Central memory CD4-positive, alpha-beta T cell (primary cell): ENCODE measurements at places on chromosomes 4 and X.
A peak's percentile ranks its signal among the peaks of the same experiment; 100 is the strongest.

DNA sequence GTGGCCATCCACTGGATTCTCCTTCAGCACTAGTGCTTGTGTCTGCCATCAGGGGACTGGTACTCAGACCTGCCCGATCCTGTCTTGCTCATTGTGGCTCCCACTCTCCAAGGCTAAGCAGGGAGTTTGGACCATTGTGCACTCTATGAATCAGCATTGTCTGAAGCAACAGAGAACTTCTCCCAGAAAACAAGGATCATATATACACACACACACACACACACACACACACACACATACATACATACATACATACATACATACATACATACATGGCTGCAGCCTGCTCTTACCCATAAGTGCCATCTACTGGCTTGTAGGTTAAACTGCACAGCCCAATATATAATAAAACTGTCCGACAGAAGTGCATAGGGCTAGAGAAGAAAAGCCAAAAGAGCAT lies 345.3 kb upstream of the LCORL start:
- DNase-seq: peak; percentile 0

DNA sequence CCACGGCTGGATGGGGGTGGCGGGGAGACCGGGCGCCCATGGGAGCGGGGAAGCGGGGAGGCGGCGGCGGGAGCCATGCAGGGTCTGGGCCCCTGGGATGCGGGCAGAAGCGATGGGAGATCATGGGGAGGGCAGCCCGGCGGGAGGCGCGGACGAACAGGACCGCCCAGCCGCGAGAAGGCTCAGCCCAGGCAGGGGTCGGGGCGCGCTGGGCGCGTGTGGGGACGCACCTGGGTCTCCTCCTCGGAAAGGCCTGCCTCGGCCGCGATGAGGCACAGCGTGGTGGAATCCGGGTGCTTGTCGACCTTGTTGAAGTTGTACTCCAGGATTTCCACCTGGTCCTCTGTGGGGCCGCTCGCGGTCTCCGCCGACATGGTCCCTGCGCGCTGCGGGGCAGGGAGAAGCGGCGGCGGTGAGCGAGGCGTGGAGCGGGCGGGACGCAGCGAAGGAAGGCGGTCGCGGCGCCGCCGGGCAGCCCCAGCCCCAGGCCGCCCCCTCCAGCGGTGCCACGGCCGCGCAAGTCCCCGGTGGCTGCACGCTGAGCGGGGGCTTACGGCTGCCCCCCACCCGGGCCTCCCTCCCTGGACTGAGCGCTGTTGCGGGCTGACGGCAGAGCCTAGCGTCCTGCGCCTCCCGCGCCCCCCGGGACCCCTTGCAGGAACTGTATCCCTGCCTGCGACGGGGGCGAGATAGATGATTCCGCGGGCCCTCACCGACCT lies 25.3 kb downstream of the HOPX start:
- DNase-seq: no peak

- no peak for DNase-seq
These were observed 123.6 kb downstream of the SHROOM3 start for GRCh38 chr4:76558396-76559235.

- no peak for DNase-seq
These were observed 32.0 kb upstream of the RPS3A start for GRCh38 chr4:151067316-151067970.

GRCh38 chr4:182752158-182752910 lies 164.9 kb downstream of the DCTD start:
- DNase-seq: no peak

- no peak for DNase-seq
These were observed 2.4 kb upstream of the PLAC1 start for GRCh38 chrX:134660627-134661026.

DNA sequence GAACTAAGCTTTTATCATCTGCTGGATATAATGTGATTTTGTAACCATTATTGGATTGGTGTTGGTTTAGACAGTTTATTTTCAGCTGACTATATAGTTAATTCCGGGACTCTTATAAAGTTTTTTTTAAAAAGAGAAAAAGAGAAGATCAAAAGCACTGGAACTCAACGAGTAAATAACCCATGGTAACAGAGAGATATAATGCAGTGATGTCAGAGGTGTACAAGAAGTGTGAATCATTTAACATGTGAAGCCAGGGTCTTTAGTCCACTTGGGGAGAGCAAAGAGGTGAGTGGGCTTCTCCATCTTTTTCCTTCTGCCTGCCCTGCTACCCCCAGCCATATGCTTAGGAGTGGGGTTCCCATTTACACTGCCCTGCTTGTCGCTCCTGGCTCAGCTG lies 3.2 kb downstream of the TMEM165 start:
- DNase-seq: no peak

- DNase-seq: no peak
These were observed 90.4 kb downstream of the EIF4E start for GRCh38 chr4:98838531-98838930.

GRCh38 chr4:127957105-127957504 lies 7.9 kb downstream of the MFSD8 start:
- no peak for DNase-seq

- no peak for DNase-seq
These were observed 109.7 kb upstream of the PNPLA4 start for GRCh38 chrX:8036914-8037313.

- no peak for DNase-seq
These were observed 73.2 kb downstream of the CBLL2 start for GRCh38 chrX:22345884-22346283.

GRCh38 chr4:129264008-129264657 lies 168.2 kb downstream of the C4orf33 start:
- no peak for DNase-seq

DNA sequence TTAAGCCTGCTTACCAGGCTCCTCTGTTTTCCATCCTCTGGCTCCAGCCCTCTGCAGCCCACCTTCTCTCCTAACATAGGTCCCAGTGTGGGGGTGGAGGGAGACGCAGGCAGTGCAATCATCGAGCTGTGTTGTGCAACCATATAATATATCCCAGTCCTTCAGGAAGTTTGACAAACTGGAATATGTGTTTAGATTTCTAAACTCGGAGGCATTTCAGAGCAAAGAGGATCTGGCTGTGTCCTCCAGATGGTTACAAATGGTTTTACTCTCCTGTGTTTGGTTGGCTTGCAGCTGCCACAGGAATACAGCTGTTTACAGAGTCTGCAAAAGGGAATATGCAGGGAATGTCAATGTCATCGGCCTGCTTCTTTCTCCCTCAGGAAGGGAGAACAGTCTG lies 195.3 kb upstream of the LNX1 start:
- DNase-seq: no peak

- DNase-seq: no peak
These were observed 19.7 kb upstream of the PNPLA4 start for GRCh38 chrX:7946960-7947359.

DNA sequence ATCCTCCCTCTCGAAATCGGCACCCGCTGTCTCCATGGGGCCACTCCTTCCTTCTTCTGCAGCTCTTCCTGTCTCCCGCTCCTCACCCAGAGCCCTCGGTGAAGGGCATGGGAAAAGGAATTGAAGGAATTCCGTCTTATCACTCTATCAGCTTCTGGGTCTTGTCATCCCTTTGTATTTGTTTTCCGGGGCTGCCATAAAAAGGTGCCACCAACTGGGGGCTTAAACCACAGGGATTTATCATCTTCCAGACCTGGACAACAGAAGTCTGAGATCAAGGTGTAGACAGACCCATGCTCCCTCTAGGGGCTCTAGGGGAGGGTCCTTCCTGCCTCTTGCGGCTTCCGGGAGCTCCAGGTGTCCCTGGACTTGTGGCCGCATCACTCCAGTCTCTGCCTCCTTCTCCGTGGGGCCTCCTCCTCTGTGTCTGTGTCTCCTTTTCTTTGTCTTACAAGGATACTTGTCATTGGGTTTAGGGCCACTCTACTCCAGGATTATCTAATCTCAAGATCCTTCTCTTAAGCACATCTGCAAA lies 24.0 kb downstream of the CD99 start:
- DNase-seq: no peak

- no peak for DNase-seq
These were observed 1521.3 kb upstream of the AGA start for GRCh38 chr4:178963446-178964045.

- no peak for DNase-seq
These were observed 473.7 kb upstream of the RPS6KA3 start for GRCh38 chrX:20740443-20740842.

DNA sequence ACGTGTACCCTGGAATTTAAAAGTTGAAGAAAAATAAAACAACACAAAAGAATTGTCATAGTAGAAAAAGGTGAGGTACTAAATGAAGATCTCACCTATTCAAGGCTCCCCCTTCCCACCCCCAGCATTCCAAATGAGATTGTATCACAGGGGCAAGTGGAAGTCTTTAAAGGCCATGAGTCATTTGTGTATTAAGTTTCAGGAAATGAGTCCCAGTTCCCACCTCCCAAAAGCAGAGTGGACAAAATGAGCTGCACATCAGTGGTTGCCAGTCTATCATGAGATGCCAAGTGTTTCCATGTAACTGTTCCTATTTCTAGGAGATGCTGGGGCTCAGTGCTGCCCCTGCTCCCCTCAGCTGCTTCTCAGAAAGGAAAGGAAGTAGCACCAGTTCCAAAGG lies 20.1 kb downstream of the ARHGEF9 start:
- no peak for DNase-seq

- DNase-seq: no peak
These were observed 547.2 kb upstream of the DIPK2B start for GRCh38 chrX:45747905-45748304.

- no peak for DNase-seq
These were observed 592.5 kb downstream of the PCDH18 start for GRCh38 chr4:136939781-136940180.

- DNase-seq: no peak
These were observed 4.6 kb downstream of the TCEAL9 start for GRCh38 chrX:103360916-103361315.

DNA sequence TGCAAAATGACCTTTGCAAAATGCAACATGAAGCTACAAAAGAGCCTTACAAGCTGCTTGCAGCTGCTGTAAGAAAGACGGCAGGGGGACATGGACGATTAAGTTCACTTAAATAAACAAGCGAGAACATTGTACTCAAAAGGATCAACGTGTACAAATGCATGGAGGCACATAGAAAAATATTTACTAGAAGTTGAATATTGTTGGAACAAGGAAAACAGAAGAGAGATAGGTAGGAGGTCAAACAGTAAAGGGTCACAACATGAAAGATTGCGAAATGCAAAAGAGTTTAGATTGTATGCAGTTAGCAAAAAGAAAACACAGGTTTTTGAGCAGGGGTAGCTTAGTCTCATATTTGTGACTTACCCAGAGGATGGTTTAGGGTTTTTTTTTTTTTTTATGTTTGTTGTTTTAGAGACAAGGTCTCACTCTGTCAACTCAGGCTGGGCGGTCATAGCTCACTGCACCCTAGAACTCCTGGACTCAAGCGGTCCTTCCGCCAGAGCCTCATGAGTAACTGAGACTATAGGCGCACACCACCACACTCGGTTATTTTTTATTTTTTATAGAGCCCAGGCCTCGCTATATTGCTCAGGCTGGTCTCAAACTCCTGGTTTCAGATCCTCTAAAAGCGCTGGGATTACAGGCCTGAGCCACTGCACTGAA lies 1.4 kb upstream of the PHF8 start:
- no peak for DNase-seq

DNA sequence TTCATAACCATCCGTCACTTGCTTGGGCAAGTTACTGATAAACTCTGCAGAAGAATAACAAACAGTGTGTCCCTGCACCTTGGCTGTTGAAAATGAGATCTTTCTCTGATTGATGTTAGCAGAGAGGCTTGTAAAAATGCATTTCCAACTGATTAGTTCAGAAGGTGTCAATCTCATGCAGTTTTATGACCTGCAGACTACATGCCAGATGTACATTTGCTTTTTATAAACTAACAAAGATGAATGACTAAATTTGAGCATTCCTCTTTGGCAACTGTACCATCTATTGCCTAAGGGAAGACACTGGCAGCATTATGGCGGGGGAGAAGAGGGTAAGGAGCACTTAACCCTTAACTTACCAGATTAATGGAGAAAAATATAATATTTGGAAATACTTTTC lies 192.8 kb downstream of the DCTD start:
- no peak for DNase-seq

DNA sequence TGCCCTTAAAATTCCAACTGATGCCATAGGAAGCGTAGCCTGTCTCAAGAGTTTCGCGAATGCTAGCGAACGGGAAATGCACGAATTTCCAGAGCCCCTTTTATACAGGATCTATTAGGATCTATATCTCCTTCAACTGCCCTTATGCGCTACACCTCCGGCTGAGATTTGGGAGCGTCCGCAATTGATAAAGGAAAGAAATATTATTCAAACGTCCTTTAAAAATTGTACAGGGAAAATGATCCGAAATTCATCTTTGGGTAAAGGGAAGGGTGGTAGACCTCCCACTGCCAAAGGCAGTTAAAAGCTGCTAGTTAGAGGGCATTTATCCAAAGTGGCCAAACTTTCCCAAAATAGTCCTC lies 609 bp downstream of the NR3C2 start:
- DNase-seq: no peak

DNA sequence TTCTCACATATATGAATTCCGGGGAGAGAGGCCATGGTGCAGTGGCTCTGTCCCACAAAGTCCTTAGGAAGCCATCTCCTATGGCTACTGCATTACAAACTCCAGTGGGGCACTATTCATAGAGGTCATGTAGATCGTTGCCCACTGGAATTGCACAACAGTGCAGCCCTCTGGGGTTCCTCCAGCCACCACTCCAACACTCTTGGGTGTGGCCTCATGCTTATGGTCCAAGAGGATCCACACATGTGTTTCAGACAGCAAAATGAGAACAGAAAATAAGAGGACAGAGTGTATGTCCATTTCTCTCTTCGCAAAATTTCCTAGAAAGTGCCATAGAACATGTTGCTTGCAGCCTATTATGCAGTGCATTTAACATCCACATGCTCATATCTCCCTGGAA lies 444.2 kb upstream of the FAM241A start:
- DNase-seq: no peak

GRCh38 chr4:69776696-69777095 lies 16.3 kb upstream of the SULT1B1 start:
- no peak for DNase-seq

DNA sequence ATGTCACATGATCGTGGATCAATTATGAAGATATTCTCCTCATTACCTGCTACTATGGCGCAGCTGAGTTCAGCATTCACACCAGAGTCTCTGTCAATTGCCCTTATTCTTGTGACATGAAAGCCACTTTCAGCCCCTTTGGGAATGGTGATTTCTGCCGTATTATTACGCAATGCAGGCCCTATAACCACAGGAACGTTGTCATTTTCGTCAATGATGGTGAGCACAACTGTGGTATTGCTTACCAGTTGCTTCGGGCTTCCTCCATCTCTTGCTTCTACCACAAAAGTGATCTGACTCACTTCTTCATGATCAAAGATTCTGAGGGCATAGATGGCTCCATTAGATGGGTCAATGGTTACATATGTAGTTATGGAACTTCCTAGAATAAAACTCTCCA lies 2.1 kb downstream of the PCDH18 start:
- DNase-seq: no peak

- DNase-seq: no peak
These were observed 32.2 kb downstream of the MID2 start for GRCh38 chrX:107857837-107858236.

GRCh38 chrX:130321550-130321949 lies 18.2 kb upstream of the SLC25A14 start:
- DNase-seq: no peak

GRCh38 chr4:2469192-2469984 lies 482 bp downstream of the RNF4 start:
- DNase-seq: peak; percentile 79

GRCh38 chr4:2811830-2812611 lies 19.1 kb downstream of the SH3BP2 start:
- peak; percentile 51 for DNase-seq

GRCh38 chr4:17805580-17806155 lies 4.9 kb downstream of the DCAF16 start:
- no peak for DNase-seq

- DNase-seq: no peak
These were observed 7.5 kb upstream of the CXCL6 start for GRCh38 chr4:73828956-73829355.

GRCh38 chr4:108881190-108881589 lies 118.3 kb upstream of the ETNPPL start:
- DNase-seq: no peak
